ENCODE measurements at places on chromosomes 12 and 14.

DNA sequence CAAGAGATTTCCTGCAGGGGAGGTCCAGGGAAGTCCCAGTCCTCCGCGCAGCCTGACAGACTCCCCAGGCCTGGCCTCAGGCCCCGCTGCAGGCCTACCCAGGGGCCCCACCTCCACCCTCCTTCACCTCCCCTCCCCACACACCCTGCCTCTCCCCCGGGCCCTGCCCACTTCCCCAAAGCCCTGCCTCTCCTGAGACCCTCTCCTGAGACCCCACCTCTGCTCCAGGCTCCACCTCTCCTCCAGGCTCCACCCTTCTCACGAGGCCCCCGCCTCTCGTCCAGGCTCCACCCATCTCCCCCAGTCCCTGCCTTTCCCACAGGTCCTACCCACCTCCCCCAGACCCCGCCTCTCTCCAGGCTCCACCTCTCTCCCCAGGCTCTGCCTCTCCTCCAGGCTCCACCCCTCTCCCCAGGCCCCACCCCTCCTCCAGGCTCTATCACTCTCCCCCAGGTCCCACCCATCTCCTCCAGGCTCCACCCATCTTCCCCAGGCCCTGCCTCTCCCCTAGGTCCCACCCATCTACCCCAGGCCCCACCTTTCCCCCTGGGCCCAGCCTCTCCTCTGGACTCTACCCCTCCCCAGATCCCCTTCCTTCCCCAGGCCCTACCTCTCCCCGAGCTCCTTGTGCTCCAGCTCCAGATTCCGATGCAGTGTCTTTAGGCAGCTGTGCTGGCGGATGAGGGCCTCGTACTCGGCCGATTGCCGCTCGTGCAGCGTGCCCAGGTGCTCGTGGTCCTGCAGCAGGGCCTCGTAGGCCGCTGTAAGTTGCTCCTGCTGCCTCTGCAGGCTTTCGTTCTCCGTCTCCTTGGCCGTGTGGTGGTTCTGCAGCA, 58.8 kb upstream of the GPR68 start:
- peak; percentile 52 for DNase-seq

DNA sequence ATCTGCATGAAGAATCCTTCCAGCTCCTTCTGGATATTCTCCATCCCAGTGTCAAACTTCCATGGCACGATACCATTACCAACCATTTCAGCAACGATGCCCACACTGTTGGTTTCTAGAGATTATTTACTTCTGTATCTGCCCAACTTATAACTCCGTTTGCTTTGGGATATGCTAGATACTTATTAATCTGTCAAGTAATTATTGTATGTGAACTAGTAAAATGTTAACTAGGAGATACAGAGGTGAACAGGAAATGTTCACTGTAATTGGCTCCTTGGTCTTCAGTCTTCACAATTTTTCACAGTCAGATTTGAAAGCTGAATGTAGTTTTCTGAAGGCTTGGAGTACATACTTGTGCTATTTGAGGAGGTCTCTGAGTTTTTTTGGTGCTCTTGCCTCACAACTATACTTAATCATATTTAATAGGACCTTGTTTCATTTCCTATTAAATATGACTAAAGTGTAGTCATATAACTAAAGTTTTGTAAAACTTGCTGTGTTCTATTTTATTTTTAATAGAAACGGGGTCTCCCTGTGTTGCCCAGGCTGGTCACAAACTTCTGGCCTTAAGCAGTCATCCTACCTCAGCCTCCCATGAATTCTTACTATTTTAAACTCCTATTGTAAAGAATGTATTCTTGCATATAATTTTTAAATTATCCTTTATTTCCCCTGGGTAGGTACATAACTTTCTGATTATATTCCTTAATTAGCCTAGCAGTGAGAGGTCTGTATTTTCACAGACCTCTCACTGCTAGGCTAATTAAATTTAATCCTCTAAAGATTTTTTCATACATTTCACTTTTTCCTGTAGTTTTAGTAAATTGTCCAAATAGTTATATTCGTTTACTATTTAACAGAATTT, 79.7 kb downstream of the FGD4 start:
- no peak for DNase-seq

GRCh38 chr12:25501549-25501948, 51.5 kb downstream of the LMNTD1 start:
- DNase-seq: no peak

- no peak for DNase-seq
Observed at GRCh38 chr12:41140117-41140516, 48.0 kb upstream of the PDZRN4 start.

DNA sequence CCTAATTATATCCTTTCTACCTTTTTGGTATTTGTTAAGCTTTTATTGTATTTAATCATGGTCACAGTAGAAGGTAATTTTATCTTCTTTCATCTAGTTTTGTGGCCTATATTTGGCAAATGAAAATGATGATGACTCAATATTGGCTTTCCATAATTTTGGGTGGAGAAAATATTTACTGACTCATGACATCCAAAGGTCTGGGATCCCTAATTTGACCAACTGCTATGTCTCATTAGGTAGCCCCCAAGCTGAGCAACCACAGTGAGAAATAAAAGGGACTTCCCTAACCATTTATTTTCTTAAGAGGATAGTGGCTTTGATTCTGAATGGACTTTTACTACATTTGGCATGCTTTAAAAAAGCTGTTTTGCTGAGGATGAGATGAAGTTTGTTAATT, 289.5 kb downstream of the RMST start:
- no peak for DNase-seq

DNA sequence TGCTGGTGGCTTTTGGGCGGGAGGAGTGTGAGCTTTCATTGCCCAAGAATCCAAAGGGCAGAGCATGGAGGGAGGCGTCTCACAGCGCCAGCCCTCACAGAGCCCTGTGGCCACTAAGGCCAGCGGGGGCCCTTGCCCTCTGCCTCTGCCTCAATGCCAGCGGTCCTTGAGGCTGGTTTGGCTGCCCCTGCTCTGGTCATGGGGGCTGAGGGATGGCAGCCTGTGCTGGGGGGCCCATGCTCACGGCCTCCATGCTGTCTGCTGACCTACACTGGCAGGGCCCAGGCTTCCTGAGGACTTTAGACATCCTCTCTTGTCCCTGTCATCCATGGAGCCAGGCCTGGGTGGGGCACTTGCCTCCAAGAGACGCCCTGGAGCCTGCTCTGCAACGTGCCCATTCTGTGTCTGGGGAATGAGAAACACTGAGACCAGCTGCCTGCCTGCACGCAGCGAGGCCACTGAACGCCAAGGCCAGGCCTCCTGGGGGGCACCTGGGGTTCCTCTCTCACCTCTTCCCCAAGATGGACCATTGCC, 143.4 kb downstream of the KIF26A start:
- DNase-seq: peak; percentile 44

DNA sequence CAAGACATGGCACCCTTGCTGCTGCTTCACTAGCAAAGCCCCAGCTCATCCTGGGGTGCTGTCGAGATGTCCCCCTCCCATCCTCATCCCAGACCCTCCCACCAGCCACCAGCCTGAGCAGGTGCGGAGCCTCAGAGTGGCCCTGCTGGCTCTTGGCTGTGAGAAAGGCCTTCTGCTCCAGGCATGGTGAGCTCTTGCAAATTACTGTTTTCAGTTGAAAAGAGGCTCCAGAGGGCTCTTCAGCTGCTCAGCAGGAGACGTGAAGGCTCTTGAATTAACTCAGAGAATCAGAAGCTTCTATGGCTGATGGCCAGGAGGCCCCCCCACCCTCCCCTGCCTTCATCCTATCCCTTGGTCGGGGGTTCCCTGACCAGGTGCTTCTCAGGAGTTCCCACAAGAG, 44.1 kb downstream of the WSCD2 start:
- no peak for DNase-seq

DNA sequence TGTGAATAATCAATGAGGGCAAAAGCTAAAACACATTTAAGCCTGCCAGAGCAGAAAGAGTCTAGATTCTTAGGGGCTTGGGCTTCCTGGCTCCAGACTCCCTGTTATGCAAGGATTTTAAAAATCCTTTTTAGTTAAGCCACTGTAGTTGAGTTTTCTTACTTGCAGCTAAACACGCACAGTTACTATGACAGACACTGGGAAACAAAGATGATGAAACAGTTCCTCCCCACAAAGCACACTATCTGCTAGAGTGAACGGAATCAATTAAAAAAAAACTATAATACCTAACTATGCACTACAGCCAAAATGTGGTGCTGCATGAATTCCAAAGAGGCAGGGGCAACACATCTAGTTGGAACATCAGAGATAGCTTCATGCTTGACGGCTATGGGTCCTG, 28.2 kb downstream of the RPS6KA5 start:
- DNase-seq: no peak

GRCh38 chr12:94851396-94852028, 152.0 kb downstream of the NDUFA12 start:
- no peak for DNase-seq

DNA sequence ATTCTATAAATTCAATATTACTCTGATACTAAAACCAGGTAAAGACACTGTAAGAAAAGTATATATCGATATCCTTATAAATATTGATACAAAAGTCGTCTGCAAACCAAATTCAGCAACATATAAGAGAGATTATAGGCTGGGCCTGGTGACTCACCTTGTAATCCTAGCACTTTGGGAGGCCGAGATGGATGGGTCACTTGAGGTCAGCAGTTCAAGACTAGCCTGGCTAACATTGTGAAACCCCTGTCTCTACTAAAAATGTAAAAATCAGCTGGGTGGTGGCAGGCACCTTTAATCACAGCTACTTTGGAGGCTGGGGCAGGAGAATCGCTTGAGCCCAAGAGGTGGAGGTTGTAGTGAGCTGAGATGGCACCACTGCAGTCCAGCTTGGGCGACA, 13.5 kb upstream of the TUBA1C start:
- DNase-seq: no peak

DNA sequence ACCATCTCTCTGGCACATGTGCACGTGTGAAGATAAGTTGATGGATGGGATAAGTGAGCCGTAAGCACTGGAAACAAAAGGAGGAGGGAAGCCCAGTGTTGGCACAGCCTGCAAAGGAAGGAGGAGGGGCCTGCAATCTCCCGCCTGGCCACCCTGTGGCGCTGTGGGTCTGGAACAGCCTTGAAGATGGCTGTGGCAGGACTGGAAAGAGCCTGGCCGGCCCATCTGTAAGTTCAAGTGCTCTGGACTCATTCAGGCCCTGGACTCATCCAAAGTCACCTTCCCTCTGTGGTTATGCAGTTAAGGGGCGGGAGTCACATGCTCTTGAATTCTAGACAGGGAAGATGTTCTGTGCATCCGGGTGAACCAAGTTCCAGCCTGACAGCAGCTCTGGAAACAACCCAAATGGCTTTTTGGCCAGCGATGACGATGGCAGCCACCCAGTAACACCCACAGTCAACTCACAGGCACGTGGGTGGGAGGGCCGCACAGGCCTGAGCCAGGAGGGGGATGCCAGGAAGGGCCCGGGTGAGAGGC, 50.4 kb downstream of the CHGA start:
- peak; percentile 73 for DNase-seq

DNA sequence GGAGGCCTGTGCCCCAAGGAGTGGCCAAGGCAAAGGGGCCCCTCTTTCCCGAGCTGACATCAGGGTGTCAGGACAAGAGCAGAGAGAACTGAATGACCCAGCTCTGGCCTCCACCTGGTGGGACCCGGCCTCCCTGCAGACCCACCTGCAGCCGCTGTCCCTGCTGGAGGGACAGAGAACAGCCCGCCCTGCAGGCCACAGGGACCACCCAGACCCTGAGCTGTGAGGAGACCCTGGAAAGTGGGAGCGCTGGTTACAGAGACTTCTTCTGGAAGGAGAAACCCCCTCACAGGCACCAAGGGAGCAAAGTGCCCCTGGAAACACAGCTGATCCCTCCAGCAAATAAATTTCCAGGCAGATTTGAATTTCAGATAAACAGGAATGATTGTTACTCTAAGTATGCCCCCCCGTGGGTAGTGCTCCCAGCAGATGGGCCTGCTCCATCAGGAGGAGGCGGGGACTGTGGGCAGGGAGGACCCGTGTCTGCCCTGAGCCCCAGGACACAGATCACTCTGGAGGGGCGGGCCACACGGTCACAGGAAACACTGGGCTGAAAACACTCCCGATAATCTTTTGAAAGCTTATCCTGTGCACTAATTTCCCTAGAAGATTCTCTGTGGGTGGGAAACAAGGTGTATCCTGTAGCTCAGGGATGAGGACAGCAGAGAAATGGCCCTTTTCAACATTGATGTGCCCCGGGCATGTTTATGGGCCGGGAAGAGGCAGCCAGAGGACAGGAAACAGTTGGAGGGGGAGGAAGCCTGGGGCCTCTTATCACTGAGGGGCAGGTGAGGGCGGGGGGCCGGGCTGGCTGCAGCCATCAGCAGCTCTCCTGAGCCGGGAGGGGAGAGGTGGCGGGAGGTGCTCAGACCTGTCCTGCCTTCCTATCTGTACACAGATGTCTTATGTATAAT, 276.0 kb downstream of the ADGRD1 start:
- no peak for DNase-seq

DNA sequence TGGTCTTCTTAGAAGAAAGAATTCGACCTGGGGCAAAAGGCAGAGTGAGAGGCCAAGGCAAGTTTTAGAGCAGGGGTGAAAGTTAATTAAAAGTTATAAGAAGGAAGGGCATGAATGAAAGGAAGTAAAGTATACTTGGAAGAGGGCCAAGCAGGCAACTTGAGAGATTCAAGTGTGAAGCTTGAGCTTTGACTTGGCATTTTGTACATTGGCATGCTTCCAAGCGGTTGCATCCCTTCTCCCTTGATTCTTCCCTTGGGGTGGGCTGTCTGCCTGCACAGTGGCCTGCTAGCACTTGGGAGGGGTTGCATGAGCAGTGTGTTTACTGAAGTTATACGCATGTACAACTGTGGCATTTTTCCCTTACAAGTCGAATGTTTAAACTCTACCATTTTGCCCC, 74.8 kb upstream of the MGAT4C start:
- no peak for DNase-seq

- DNase-seq: no peak
Observed at GRCh38 chr12:32947206-32948067, 50.9 kb upstream of the PKP2 start.

- DNase-seq: no peak
Observed at GRCh38 chr14:78181270-78181669, 11.1 kb downstream of the NRXN3 start.

- no peak for DNase-seq
Observed at GRCh38 chr12:104668274-104668718, 211.5 kb downstream of the CHST11 start.

GRCh38 chr12:16454481-16454880, 107.0 kb downstream of the MGST1 start:
- DNase-seq: no peak

DNA sequence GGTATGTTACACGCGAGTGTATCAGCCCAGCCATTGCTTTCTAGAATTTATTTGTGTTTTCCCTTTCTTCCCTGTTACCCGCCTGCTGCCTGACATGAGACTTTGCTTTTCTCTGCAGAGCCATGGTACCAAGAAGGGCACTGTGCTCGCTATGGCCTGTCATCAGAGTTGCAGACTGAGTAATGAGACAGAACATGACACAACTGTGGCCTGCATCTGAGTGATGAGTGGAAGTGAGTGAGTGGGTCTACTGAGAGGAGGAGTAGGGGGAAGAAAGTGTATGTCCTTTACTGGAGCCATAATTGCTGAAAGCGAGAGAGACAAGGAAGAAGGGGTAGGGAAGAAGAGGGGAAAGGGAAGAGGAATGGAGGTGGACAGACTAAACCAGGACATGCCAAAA, 2.9 kb downstream of the RILPL1 start:
- no peak for DNase-seq

- no peak for DNase-seq
Observed at GRCh38 chr12:115758877-115759620, 518.4 kb downstream of the MED13L start.

GRCh38 chr12:47789141-47789540, 16.1 kb downstream of the SLC48A1 start:
- DNase-seq: no peak

- no peak for DNase-seq
Observed at GRCh38 chr12:50186681-50187080, 19.5 kb upstream of the CERS5 start.

- no peak for DNase-seq
Observed at GRCh38 chr14:85061256-85061655, 468.7 kb upstream of the FLRT2 start.

Measured in posterior cingulate gyrus (tissue), 11 donors.